ENCODE measurements at places on chromosomes 7 and 10.

- peak; percentile 94 for DNase-seq
These were observed 43.6 kb downstream of the NSUN6 start for GRCh38 chr10:18607503-18608378.

DNA sequence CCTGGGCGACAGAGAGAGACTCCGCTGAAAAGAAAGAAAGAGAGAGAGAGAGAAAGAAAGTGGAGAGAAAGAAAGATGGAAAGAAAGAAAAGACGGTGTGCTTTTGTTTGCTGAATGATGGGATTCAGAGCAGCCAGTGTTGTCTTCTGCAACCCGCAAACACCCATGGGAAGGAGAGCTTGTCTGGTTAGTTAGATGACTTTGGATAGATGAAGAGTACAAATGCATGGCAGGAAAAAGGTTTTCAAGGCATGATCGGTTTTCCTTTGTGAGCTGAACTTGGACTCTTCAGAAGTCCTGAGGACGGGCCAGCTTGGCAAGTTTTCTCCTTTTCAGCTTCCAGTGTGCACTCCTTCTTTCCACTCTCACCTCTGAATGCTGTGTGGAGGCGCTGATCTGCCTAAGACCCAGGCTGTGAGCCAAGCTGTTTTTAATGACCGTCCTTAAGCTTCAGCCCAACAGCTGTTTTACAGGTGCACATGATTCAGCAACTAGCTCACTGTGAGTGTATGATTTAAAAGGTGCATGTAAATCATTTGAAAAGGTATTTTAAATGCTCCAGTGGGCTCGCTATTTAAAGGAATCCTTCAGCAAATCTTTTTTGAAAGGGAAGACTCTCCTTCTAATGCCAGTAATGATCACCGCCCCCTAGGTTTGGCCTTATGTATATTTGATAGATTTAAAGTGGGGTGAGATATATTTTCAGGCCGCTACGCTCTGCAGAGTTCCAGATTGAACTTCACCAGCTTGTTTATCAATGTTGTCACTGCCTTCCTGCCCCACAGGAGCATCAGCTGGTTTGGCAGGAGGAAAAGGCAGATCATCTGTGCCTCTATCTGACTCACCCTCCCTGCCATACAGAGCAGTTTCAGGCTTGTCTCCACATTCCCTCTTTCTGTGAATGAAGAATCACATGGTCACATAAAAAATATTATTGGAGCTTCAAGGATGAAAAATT is 115.0 kb downstream of the PLXDC2 start:
- peak; percentile 68 for DNase-seq

- no peak for DNase-seq
These were observed 42.3 kb downstream of the FEZF1 start for GRCh38 chr7:122262246-122262645.

- DNase-seq = no peak
These were observed 91.0 kb downstream of the MET start for GRCh38 chr7:116762971-116763370.

DNA sequence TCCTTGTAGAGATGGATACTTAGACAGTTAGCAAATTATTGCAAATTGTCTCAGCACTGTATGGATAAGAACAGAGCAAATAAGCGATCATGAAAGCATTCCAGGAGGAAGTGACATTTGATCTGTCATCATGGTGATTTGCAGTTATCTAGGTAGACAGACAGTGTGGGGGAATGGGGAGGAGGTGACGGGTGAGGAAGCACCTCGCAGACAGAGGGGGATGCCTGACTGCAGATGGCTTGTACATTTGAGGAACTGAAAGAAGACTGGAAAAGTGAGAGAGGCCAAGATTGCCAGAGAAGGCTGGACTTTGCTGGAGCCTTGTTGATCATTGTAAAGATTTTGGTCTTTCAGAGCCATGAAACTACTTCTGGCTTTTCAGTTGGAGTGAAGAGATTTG is 318.2 kb upstream of the CELF2 start:
- DNase-seq = no peak

DNA sequence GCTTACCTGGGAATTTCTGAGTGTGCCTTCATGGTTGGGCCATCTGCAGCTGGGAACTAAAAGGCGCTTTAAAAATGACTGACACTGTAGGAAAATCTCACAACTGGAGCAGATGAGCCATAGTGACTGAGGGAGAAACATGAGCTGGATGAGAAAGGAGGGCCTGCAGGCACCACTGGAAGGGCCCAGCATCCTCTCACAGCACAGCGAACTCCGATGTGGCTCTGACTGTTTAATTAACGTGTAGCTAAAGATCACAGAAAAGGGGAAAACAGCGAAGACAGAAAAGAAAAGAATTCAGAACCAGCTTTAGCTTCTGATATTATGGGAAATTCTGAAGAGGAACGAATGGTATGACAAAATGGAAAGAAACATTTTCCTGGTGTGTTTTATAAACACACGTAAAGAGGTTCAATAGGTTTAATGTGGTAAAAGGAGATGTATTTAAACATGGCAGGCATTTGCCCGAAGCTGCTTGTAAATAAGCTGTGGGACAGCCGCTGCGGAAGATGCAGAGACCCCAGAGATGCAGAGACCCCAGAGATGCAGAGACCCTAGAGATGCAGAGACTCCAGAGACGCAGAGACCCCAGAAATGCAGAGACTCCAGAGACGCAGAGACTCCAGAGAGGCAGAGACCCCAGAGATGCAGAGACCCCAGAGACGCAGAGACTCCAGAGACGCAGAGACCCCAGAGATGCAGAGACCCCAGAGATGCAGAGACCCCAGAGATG is 534.3 kb downstream of the PTPRN2 start:
- no peak for DNase-seq
